NCI-H526 (cell line): ENCODE measurements at places on chromosomes 1 and 21.

GRCh38 chr1:167747988-167748387 is 26.2 kb downstream of the MPZL1 start:
- DNase-seq, result no peak

DNA sequence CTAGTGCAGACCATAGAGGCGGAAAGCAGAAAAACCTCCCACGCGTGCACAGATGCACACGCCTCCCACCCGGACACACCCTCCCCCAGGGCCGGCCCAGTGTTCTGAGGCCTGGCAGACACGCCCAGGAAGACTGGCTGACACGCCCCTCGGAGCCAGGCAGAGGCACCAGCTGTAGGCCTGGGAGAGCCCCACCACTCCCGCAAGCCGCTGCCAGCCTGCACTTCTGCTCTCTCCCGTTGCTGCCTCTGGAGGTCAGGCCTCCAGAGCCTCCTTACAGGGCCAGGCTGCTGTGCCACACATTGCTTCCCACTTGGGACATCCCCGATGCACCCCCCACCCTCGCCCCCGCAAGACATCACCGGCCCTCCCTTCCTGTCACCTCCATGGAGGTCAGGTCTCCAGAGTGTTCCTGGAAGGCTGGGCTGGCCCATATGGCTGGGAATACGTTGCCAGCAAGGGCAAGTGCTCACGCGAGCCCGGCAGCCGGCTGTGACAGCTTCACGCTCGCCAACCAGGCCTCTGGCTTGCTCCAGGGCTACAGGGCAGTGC is 40.4 kb downstream of the CASZ1 start:
- DNase-seq, result peak; percentile 36

DNA sequence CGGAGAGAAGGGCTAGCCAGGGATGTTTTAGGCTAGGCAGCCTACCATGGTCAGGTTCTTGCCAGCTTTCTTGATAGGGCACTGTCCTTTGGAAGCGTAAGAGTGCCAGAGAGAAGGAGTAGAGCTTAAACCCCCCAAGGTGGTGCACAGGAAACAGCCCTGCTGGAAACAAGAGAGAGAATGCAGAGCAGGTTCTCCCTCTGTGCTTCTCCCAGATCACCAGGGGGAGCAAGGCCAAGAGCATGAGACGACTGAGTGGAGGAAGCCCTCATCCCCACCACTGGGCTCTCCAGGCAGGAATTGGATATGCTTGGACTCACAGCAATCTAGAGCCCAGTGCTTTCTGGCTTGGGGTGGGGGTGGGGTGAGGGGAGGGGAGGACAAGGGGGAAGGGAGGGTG is 49.8 kb downstream of the ATP2B4 start:
- DNase-seq, result no peak

- no peak for DNase-seq
Measured at GRCh38 chr1:182877842-182878241, 38.7 kb downstream of the DHX9 start.

- no peak for DNase-seq
Measured at GRCh38 chr1:183883623-183884022, 78.7 kb downstream of the RGL1 start.

DNA sequence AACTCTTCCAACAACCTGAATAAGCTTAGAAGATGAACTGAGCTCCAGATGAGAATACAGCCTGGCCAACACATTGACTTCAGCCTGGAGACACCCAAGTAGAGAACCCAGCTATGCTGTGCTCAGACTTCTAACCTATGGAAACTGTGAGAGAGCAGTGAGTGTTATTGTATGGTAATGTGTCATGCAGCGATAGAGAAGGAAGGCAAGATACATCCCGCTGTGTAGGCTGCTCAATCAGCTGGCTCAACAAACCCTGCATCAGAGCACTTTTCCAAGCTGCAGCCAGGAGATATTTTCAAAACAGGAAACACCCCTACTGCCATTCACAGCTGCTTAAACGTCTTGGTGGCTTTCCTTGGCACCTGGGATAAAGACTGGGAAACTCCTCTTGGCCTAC is 321.3 kb downstream of the SIPA1L2 start:
- no peak for DNase-seq

GRCh38 chr1:27598902-27599528 is 4.9 kb downstream of the AHDC1 start:
- no peak for DNase-seq

DNA sequence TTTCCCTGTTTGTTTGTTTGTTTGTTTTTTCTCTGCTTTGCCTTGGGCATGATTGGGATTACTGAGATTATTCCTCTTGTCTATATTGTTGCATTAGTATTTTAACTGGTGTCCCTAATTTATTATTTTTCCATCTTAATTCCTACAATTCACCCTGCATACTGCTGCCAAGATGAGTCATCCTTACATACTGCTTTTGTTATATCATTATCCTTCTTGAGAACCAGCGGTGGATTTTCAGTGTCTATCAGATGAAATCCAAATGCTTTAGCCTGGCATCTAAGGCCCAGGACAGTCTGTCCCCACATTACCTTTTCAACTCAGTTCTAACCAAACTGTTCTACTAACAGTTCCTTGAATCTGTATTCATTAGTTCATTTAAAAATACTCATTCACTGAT is 101.7 kb downstream of the OLFML2B start:
- DNase-seq, result no peak

GRCh38 chr1:21564521-21565095 is 55.4 kb downstream of the ALPL start:
- DNase-seq, result no peak

DNA sequence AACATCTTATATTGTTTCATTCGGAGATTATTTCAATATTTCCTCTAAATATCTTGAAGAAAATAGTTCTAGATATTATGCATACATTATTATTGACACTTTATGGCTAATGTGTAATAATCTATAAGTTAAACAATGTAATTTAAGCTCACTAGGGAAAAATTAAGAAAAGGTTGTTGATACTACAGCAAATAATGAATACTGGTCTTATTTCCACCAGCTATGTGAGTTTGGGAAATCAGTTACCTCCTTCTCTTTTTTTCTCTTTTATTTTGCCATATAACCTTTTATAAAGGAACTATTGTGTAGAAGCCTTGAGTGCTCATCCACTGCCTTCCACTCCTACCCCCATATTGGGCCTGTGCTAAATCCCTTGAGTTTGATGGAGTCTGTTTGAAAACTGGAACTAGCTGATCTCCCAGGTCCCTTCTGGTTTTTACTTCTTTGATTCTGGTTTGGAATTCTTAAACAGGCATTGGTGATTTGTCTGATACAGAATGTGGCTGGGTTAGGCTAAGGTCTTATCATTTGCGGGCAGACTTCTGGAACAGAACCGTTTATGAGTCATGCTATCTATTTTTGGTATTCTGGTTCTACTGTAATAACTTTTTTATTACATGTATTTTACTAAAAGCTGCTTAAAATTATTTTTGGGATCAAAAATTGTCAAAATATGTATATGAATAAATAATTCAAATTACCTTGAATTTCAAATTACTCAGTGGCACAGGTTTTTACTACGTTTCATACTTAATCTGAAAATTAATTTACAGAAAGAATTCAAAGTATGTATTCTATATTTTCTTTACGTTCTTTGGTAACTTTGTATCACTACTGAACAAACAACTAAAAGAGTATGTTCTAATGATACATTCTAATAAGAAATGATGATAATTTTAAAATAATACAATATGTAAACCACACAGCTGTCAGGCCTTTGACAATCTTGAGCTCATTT is 5.0 kb upstream of the CDC14A start:
- no peak for DNase-seq

DNA sequence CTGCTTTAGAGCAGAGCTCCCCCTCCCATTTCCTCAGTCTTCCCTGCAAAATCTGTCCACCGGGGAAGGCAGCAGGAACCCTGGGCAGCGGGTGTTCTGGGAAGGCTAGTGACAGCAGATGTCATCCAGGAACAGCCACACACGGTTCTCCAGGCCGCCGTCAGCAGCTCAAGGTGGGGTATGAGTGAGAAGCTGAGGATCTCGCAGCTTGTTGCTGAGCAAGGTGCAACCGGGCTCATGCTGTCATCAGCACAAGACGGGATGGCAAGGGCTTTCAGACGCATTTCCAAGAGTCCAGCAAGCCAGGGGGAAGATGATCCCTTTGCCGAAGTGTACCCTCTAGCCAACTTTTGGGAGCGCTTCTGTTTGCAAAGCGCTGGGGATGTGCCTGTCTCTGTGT is 23.0 kb upstream of the SPSB1 start:
- no peak for DNase-seq

DNA sequence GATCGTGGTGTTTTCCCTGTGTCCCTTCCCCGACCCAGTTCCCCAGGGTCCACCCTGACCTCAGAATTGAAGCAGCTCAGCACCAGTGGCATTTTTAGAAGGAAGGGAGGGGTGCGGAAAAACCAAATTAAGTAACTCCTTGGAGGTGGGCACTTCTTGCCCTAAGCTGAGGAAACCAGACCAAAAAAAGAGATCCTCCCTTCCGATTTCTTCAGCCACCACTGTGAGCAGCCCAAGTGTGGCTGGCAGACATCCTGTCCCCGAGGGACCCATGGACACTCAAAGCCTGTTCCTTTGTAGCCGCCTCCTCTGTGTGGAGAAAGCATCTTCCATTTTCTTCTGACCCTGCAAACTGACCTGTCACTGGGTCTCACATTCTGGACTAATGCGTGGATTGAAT is 31.3 kb downstream of the KIRREL1 start:
- DNase-seq, result no peak

DNA sequence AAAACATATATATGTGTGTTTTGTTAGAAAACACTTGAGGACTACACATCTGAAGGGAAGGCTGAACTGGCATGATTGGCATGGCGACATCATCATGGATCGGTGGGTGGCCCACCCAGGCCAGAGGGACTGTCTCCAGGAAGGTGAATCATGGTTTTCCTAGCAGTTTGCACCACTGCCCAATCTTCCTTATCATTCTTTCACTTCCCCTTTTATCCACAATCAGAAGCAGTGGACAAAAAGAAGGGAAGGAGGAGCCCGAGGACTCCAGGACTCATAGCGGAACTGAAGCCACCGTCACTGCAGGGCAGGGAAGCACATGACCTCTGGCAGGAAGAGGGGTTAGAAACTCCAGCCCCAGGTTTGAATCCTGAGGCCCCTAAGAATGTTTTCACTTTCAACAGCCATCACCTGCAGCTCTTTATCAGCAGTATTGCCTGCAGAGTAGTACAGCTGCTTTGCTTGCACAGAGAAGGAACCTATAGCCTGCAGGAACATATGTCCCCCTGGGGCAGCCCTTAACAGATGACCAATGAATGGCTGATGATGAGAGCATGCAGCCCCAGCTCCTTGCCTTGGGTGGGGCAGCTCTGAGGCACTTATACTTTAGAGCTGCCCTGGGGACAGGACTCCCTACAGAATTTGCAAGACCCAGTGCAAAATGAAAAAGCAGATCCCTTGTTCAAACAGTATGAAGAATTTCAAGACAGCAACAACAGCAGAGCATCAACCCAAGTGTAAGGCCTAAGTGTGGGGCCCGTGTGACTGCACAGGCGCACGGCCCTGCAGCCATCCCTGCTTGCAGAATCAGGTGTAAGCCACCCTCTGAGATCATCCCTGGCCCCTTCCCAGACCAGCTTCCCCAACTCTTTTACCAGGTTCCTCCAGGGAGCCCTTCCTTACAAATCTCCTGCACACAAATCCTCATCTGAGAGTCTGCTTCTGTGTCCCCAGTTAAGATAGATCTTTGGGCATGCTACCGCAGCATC is 241.8 kb upstream of the IRF2BP2 start:
- DNase-seq, result no peak

DNA sequence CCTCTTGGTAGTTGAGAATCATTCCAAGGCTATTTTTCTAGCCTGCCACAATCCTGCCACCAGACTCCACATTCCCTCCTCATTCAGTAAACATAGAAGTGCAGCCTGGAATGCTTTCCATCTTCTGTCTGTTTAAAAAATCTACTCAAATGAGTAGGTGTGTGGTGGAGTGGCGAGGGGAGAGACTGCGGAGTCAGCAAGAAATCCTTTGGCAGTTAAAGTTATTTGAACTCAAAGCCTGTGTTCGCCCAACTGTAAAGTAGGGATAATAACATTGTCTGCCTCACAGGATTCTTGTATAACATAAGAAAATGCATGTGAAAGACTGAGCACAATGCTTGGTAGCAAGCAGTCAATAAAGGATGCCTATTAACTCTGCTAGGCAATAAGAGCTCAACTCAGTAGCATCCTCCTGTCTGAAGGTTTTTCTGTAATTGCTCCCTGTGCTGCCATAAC is 22.2 kb upstream of the DPT start:
- no peak for DNase-seq

DNA sequence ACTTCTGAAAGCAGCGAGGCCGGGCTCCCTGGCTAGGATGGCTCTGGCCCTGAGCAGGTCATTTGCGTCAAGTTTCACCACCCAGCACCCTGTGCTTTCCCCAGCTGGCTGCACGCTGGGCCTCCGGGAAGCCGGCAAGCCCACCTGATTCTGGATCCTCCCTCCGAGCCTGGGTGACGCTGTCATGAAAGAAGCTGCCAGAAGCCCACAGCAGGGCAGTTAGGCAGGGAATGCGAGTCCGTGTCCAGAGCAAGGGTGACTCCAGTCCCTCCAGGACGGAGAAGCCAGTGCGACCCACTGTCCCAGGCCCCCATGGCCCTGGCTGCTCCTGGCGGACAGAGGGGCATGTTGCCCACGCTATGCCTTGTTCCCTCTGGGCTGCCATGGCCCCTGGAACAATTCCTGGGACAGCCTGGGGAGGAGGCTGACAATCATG is 44.4 kb upstream of the PCBP3 start:
- DNase-seq, result no peak

DNA sequence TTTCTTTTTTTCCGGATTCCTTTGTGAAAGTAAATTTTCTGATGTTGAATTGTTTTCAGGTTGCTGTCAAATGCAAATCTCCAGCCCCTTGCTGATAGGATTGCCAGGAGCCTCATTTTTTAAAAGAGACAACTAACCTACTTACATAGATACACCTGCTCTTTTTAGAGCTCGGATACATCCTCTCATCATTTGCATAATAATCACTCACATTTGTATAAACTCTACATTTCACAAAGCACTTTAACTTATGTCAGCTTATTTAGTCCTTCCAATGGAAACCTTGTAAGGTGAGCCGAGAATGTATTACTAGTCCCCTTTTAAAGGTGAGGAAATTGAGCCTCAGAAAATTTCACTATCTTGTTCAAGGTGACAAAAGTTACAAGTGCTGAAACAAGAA is 84.8 kb downstream of the KCTD3 start:
- DNase-seq, result peak; percentile 88

DNA sequence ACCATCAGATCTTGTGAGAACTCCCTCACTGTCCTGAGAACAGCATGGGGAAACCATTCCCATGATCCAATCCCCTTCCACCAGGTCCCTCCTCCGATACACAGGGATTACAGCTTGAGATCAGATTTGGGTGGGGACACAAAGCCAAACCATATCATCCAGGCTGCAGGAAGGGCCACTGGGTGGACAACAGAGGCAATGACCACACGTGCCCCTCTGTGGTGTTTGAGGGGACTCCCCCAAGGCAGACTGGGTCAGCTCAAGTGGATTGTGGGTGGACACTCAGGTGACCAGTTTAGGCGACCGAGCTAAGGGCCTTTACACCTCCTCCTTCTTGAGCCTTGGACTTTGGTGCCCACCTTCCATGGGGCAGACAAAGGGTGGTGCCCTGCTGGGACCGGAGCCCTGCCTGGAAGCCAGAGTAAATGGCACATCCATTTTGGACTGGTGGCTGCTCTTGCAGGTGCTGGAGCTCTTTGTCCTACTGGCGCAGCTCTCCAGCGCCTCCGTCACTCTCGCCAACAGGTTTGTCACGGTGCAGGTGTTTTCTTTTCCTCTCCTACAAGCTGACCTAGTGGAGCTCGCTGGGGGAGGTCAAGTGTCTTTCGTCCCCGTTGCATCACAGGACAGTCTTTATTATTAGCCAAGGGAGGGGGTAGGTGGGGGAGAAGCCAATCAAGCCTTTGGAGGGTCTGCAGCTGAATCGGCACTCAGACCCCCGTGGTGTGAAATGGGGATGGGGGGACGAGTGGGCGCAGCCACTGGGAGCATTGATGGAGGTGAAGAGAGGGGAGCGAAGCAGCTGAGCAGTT is 37.6 kb downstream of the CRYAA start:
- DNase-seq, result no peak
